ENCODE measurements at places on chromosomes 13 and 19.

- no peak for DNase-seq
Observed at GRCh38 chr13:42929886-42930535, 62.0 kb downstream of the EPSTI1 start.

DNA sequence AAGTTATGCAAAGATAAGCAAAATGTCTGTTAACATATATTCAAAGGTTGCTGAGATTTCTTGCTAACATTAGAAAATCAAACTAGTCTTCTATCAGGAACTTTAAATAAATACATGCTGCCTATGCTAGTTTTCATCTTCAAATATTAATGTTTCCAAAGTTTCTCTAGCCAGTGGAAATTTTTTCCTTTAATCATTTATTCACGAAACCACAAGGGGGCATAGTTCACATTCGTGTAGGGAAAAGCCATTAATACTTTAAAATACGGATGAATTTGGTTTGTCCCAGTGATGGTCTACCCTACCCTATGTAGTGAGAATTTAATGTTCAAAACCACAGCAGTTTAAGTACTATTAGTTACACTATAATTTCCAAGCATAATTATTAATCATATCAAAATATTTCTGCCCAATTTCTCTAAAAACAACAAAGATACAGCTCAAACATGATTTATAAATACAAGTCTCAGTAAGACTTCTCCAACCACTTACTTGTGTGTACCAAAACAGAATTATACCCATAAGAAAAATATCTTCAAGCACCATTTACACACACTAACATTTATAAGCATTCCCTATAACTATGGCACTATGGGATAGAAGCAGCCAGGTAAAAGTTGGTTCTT is 16.2 kb downstream of the NUFIP1 start:
- DNase-seq, result no peak

GRCh38 chr13:27919659-27919933 is 204 bp upstream of the PDX1 start:
- no peak for DNase-seq

DNA sequence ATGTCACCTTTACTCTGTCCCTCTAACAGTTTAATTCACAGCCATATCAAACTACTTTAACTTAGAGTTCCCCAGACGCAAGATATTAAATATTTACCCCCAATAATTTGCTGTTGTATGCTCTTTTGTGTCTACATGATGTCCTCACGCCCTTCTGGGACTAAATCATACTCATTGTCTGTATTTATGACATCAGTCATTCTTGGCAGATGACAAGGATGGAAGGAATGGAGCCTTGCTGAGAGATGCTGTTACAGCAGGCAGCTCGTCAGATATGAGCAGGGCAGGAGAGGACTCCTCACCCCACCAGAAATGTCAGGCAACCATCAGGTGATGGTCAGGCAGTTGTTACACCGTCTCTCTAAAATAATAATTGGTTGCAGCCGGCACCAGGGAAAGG is 41.8 kb downstream of the CARD8 start:
- DNase-seq, result no peak

GRCh38 chr13:102328909-102329308 is 72.9 kb downstream of the FGF14 start:
- no peak for DNase-seq

DNA sequence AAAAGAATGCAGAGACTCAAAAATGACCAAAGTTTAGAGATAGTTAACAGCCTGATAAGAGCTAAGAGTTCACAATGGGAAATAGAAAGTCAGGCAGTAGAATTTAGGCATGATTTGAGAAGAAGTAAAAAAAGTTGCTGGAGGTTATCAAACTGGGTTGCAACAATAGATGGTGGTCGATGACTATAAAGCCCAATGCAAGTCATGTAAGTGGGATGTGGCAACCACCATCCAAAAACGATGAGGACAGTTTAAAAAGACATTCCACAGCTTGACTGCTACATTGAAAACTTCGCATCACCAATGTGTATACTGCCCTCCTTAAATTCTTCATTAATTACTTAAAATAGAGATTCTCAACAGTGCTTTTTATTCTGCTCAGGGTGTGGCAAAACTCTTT is 19.7 kb downstream of the ELF1 start:
- DNase-seq, result no peak

DNA sequence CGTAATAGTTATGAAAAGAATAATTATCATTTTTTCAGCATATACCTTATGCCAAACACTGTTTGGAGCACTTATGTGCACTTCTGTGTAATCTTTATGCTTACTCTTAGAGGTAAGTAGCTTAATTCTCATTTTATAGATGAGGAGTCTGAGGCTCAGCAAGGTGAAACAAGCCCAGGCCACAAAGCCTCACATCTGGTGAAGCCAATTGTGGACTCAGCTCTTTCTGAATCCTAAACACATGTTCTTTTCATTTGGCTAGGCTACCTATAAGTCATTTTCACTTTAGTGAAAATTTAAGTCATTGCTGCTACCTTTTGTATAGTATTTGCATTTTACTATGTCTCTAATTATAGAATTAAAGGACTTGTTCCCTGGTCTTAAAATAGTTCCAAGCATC is 84.0 kb downstream of the CYSLTR2 start:
- DNase-seq, result no peak

DNA sequence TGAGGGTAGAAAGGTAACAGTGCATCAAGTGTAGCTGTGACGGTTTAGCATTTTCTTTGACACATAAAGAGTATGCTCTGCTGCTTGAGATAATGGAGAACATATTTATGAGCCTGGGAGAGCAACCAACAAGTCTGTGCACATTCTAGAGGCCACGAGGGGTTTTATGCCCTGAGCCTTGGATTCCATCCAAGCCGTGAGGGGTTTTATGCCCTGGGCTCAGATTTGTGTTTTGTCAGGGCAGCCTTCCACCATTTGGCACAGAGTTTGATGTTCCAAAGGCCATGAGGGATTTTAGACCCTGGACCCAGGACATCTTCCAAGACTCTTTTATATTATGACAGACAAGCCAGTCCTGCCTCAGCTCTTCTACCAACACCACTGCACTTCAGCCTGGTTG is 106.4 kb downstream of the ZNF486 start:
- no peak for DNase-seq

- no peak for DNase-seq
Observed at GRCh38 chr19:51034704-51035103, at the start of gene KLK12. TSS of gene KLK12 (minus strand) at chr19:51035002. CDS start at chr19:51034621, 381 bp downstream.

GRCh38 chr13:46682015-46682414 is 114.9 kb downstream of the ESD start:
- DNase-seq, result no peak

Measured in DND-41 (cell line).